CD4-positive, CD25-positive, alpha-beta regulatory T cell (primary cell): ENCODE measurements at places on chromosomes 5 and 9. TPM values are rescaled to one million over a fixed set of nuclear protein-coding genes. Genes with fewer than 3 reads are reported as not detected.

The CDH9 gene
- total RNA-seq: not detected

- H3K27me3 ChIP-seq: no peaks in the 10 kb centered on the region
- H3K27ac ChIP-seq: no peak overlapping the region
- no peak for DNase-seq
- H3K4me1 ChIP-seq: no peaks in the 10 kb centered on the region
- H3K4me3 ChIP-seq: no peak overlapping the region
- H3K36me3 ChIP-seq: peaks cover 93% of the 10 kb centered on the region
Measured at GRCh38 chr5:151048526-151048925, 28.1 kb downstream of the GPX3 start.

DNA sequence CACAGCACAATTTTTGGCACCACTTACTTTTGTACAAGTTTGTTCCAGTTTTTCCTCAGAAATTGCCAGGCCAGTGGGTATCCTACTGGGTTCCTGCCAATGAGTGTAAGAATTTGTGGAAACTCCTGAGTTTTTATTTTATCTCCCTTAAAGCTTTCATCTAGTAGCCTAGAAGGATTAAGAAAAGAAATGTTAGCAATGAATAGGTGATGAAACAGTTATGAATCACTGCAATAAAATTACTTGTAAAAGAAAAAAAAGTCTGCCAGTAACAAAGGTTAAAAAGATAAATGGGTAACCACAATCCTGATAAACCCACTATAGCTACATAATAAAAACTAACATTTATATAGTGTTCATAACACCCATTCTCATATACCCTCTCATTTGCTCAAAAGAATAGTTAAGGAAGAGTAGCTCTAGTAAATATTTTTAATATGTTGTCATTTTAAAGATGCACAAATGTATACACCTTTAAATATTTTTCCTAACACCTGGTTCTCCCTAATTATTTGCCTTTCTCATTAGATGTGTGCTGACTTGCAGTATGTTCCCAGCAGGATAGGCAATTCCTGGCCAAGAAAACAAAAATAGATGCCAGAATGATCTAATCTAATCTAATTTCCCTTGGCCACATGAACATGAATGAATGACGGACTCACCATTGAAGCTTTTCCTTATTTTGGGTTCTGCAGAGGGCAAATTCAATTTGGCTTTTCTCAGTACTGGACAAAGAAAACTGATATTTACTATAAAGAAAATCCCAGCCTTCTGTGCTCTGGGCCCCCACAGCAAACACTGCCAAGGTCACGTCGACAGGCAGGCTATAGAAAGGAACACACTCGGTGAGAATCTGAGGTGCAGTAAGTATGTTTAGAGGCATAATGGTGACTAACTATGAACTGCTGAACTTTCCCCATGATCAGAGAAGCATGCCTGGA lies 26.4 kb downstream of the ERAP1 start:
- H3K36me3 ChIP-seq: peaks cover 97% of the 10 kb centered on the region
- no peaks in the 10 kb centered on the region for H3K4me1 ChIP-seq
- no peaks in the 10 kb centered on the region for H3K27me3 ChIP-seq
- H3K4me3 ChIP-seq: no peak overlapping the region

The LCP2 gene
- 351 TPM for total RNA-seq

DNA sequence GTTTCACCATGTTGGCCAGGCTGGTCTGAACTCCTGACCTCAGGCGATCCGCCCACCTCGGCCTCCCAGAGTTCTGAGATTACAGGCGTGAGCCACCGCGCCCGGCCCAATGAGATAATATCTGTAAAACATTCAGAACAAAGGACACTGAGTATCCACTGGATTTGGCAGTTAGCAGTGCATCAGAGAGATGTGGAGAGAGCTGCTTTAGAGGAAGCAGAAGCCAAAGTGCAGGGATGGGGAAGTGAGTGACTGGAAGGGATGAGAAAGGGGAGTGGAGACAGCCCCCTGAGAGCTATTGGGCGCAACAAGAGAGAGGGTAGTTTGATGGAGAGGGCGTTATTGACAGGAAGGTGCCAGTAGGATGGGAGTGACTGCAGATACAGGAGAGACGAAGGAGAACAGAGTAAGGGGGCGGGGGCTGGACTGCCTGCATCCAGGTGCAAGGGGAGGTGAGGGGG lies 157.5 kb upstream of the SHB start:
- H3K4me3 ChIP-seq: no peak overlapping the region
- no peak for DNase-seq
- peaks cover 2% of the 10 kb centered on the region for H3K27me3 ChIP-seq

GRCh38 chr9:8168916-8169438 lies 369.4 kb upstream of the DMAC1 start:
- H3K4me3 ChIP-seq: no peak overlapping the region
- H3K4me1 ChIP-seq: no peaks in the 10 kb centered on the region
- H3K36me3 ChIP-seq: no peaks in the 10 kb centered on the region
- H3K27me3 ChIP-seq: no peaks in the 10 kb centered on the region
- no peak overlapping the region for H3K27ac ChIP-seq
- no peak for DNase-seq

DNA sequence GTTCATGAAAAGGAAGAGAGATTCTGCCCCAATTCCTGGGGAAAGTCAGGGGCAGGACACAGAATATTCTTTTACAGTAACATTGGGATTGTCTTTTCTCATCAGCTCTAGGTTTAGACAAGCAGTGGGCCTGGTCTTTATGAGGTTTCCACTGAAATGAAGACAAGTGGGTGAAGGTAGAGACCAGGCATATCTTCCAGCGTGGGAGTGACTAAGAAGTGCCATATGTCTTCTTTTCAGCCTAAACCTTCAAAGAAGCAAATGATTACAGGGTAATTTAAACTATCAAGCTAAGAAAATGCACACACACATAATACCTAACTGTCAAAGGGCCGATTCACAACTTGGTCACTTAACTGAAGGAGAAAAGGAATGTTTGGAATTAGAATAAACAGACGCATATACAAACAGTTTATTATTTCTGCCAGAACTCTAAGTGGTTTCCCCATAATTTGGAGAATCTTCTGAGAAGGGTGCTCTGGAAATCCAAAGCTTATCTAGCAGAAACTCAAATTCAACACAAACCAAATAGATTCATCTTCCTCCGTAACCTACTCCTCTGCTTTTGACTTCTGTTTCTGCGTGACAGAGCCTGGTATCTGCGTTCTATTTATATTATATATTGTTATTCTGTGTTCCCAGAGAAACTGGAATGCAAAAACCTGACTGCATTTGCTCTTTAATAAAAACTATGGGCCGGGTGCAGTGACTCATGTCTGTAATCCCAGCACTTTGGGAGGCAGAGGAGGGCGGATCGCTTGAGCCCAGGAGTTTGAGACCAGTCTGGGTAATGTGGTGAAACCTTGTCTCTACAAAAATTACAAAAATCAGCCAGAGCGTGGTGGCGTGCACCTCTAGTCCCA lies 22.0 kb upstream of the TEK start:
- H3K27ac ChIP-seq: no peak overlapping the region
- no peaks in the 10 kb centered on the region for H3K27me3 ChIP-seq

DNA sequence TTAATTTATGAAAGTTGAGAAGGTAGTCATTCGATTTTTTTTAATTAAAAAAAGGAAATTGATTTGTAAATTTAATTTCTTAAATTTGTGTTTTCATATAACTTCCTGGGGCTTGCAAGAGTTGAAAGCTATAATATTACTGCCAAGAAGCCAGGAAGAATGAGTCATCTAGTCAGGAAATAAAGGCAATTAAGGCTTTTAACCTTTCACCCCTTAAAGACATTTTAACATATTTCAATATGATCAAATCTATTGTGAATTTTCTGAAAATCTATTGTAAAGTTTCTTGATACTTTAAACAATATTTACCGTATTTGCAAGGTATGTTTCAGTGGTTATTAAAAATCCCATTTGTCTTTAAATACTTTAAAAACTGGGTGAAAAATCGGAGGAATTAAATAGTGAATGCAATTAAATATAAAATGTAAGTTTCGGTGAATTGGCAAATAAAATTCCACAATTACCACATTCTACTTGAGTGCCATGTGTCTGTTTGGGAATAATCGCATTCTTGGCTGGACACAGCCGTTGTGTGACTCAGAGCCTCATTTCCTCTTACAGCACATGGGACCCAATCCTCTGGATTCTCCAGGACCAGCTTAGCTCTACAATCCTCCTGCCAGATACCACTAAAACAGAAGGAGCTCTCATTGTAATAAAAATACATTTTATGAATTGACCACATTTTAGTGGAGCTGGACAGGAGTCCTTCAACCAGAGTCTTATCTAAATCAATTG lies 310.7 kb downstream of the HCN1 start:
- no peak overlapping the region for H3K27ac ChIP-seq
- H3K27me3 ChIP-seq: no peaks in the 10 kb centered on the region
- no peak for DNase-seq
- H3K4me3 ChIP-seq: no peak overlapping the region
- H3K36me3 ChIP-seq: no peaks in the 10 kb centered on the region
- H3K4me1 ChIP-seq: no peaks in the 10 kb centered on the region

DNA sequence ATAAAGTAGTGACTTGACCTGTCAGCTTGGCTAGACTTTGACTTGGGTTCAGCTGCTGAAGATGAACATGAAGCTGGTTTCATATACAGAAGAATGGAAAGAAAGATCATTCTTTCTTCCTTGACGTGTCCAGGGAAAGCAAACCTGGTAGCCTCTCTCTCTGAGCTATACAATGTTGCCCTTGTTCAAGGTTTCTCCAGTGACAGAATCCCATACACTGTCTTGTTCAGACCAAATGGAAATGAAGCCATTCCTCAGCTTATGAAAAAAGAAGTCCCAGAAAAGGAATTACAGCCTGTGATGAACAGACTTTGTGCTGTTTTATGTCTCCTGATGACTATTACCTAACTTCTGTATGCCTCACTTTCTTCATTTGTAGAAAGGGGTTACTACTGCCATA lies 349.8 kb upstream of the KLF4 start:
- H3K4me1 ChIP-seq: no peaks in the 10 kb centered on the region
- H3K27ac ChIP-seq: no peak overlapping the region
- H3K36me3 ChIP-seq: no peaks in the 10 kb centered on the region
- H3K4me3 ChIP-seq: no peak overlapping the region

DNA sequence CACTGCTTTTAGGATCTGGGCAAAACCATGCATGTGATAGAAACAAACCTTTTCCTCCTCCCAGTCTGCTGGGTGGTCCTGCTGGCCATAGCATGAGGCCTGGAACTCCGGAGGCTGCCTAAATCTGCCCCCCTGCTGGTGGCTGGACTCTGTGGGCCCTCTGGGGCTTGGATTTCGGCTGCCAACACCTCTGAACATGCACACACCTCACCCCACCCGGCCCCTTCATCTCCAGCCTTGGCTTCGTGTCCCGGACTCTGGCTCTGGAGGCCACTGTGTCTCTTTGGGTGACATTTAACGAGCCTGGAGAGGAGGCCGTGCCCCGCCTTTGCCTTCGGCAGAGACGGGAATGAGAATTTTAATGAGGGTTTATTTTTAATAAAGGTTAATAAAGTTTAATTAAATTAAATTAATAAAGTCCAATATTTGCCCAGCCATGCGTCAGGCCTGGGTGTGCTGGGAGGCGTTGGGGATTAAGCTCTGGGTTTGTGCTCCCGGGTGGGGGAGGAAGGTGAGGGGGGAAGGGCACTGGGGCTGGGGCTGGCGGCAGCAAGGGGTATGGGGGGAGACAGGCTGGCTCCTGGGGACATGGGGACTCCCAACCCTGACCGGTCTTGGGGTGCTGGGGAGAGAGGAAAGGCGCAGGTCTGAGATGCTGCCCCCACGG lies 251.8 kb downstream of the PBX3 start:
- H3K4me3 ChIP-seq: no peak overlapping the region
- H3K36me3 ChIP-seq: no peaks in the 10 kb centered on the region
- no peaks in the 10 kb centered on the region for H3K27me3 ChIP-seq
- H3K27ac ChIP-seq: no peak overlapping the region
- H3K4me1 ChIP-seq: no peaks in the 10 kb centered on the region

The IQGAP2 gene
- total RNA-seq: 214 TPM

GRCh38 chr5:56025151-56025885 lies 30.6 kb upstream of the IL6ST start:
- DNase-seq: no peak
- H3K4me1 ChIP-seq: no peaks in the 10 kb centered on the region
- no peak overlapping the region for H3K4me3 ChIP-seq

The PCAT7 gene
- not detected for total RNA-seq

GRCh38 chr5:143395638-143396352 lies 7.7 kb downstream of the NR3C1 start:
- H3K27ac ChIP-seq: no peak overlapping the region
- no peak for DNase-seq
- H3K4me1 ChIP-seq: peaks cover 90% of the 10 kb centered on the region
- peaks cover 17% of the 10 kb centered on the region for H3K36me3 ChIP-seq
- H3K27me3 ChIP-seq: no peaks in the 10 kb centered on the region

DNA sequence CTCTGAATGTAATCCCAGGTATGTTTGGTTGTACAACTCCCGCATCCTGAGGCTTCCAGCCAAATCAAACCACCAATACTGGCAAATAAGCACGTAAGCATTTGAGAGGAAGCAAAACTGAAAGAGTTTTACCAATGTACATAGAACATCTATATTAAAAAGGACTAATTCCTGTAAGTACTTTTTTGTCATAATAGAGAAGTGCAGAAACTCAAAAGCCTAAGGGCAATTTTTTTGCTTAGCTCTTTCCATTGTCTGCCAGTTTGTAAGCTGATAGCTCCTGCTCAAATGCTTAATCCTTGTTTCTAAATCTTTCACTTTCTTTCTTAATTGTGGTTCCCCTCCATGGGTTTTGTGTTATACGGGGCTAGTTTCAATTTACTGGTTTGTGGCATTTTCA lies 1151.8 kb downstream of the CDH12 start:
- no peaks in the 10 kb centered on the region for H3K4me1 ChIP-seq
- no peak overlapping the region for H3K27ac ChIP-seq
- no peak overlapping the region for H3K4me3 ChIP-seq
- H3K27me3 ChIP-seq: no peaks in the 10 kb centered on the region
